Forelimb muscle (tissue), 1 donor: ENCODE measurements at places on chromosomes 3 and 15.

- DNase-seq = no peak
Observed at GRCh38 chr3:15896500-15896899, 98.7 kb upstream of the ANKRD28 start.

- no peak for DNase-seq
Observed at GRCh38 chr3:177469216-177469615, 271.9 kb upstream of the TBL1XR1 start.

DNA sequence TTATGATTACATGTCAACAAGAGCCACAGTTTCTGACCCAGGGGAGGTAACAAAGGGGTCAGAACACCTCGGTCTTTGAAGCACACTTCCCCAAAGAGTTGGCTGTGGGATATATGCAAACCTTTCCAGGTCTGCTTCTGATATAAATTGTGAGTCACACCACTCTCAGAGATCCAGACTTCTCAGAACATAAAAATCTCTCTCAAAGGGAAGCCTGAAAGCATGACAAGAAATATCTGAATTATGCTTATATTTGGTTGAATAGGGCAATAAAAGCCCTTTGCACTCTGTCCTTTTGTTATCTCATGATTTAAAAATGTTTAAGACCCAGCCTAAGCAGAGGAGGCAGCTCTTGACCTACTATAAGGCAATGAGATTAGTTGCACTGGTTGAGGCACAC, 56.8 kb downstream of the MYH15 start:
- DNase-seq = no peak

DNA sequence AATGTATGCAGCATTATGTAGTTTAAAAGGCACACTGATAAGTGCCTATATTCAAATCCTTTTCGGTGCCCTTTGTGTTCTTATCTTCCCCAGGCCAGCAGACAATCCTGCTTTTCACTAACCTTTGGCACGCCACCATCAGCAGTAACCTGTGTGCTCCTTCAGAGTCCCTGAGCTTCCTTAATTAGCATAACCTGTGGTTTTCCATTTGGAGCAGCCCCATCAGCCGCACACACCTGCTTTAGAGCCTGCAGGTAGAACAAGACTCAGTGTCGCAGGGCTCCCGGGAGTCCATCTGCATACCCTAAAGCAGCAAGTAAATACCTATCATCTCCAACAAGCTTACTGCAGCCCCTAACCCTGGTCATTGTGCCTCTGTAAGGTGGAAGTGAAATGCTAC, 755.1 kb downstream of the ROBO2 start:
- no peak for DNase-seq

GRCh38 chr3:141051443-141052200, 475 bp downstream of the SPSB4 start:
- no peak for DNase-seq

DNA sequence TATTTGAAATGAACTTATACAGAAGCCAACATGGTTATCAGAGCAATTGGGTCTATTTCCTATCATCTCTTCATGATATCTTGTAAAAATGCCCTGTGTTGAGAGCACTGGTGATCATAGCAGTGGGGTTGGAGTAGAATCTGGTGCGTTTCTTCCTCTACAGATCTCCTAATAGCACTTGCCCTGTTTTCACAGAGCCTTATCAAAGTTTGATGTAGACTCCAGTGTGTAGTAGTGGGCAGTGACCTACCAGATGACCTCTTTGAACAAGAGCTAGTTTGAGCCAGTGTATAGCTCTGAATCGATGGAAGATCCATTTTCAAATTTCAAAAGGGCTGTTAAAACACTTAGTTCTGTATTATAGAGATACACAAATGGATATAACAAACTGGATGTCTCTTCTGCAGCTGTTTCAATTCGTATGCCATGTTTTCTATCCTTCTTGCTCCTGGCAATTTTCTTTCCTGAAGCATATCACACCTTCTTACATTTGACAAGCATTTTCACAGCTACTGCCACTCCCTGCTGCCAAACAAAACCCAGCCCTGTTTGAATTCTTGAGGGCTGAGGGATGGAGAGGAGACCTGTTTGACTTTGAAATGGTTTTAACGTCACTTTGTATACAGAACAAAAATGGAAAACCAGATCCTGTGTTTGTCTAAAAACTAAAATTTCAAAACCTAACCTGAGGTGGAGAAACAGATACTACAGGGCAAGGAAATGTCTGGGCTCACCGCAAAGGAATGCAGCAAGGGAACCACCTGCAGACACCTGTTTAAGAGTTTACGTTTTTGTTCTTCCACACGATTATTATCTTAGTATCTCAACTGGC, 354.5 kb upstream of the TPRG1 start:
- DNase-seq = no peak

DNA sequence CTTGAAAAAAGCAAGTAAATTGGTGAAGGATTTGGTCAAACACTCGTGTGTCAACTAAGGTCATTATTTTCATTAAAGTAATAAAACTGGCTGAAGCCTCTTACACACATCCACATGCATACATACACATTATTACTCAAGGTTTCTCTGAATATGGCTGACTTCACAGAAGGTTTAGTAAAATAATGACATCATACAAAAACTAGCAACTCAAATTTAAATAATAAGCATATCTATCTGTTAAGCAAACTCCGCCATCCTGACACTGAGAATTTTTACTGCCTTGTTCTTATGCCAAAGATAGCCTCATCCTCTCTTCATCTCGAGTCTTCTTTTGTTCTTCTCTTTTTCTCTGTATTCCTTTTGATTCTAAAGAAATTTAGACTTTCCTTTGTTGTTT, 739.1 kb downstream of the GBE1 start:
- DNase-seq = no peak

- no peak for DNase-seq
Observed at GRCh38 chr15:84818261-84819131, 1.3 kb downstream of the ALPK3 start.

- no peak for DNase-seq
Observed at GRCh38 chr3:24472358-24472757, 22.3 kb downstream of the THRB start.

DNA sequence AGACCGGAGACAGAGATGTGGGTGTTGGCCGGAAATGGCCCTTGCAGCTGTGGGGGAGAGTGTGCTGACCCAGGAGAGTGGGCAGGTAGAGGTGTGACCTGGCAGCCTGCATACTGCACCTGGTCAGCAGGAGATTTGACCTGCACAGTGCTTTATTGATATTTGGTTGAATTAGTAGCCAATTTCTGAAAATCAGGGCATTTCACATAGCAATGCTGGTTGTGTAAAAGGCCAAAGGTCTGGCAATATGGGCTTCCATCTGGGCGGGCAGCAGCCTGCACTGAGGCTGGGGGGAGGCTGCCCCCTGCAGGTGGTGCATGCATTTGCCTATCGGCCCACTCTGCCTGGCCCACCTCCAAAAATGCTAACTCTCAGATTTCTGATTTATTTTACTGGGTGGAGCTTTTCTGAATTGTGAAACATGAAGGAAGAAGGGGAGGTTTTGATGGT, 9.4 kb upstream of the MGLL start:
- no peak for DNase-seq

DNA sequence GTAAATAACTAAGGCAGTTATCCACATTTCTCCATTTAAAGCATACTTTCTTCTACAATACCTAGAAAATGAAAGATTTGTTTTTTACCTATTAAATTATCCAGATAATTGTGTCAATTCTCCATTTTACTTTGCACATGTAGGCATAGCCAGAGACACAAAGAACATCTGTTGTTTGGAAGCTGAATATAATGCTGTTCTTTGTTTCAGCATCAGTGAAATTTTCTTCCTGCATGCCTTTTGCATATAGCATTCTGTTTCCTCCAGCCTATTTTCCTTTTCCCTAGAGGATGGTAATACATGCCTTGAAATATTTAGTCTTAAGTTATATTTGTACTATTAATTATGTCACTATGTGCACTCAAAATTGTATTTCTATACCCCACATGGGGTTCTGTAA, 233.7 kb downstream of the CNTN6 start:
- no peak for DNase-seq

- DNase-seq = no peak
Observed at GRCh38 chr3:4850211-4850927, 128.9 kb upstream of the BHLHE40 start.

DNA sequence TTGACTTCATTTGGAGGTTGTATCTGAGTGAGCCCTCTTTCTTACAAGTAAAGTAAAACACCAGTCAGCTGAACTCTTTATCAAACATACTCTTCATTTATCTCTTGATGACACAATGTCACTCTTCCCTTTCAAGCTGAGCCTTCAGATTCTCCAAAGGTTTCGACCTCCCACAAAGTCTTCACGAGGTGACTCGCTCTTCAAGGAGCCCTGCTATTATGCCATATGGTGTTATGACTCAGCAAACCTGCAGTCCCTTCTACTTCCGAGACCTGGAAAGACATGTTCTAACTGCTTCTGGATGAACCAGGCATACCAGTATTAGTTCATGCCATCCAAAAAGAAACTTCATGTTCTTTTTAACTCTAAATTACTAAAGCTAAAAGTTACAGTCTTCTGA, 23.1 kb downstream of the AADAC start:
- no peak for DNase-seq
